ENCODE measurements at places on chromosomes 6 and 20.

GRCh38 chr6:6771224-6771945 is 182.9 kb downstream of the LY86 start:
- no peak for DNase-seq

GRCh38 chr6:46022106-46022948 is 6.7 kb upstream of the CLIC5 start:
- DNase-seq = no peak

DNA sequence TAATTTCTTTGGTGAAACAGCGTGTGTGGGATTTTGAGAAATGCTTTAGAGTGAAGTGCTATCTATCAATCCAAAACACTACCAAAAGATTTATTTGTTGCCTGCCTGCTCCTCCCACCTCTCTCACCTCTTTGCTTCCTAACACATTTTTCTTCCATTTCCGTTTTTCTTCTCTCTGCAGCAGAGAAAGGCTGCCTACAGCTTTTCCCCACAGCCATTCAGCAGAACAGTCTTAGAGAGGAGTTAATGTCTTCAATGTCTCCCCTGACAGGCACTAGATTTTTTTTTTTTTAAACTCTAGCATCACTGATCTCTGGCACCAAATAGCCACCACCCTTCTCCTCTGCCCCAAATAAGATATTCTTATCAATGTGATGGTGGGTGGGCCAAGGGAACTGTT is 327.8 kb upstream of the MAN1A1 start:
- DNase-seq = no peak

DNA sequence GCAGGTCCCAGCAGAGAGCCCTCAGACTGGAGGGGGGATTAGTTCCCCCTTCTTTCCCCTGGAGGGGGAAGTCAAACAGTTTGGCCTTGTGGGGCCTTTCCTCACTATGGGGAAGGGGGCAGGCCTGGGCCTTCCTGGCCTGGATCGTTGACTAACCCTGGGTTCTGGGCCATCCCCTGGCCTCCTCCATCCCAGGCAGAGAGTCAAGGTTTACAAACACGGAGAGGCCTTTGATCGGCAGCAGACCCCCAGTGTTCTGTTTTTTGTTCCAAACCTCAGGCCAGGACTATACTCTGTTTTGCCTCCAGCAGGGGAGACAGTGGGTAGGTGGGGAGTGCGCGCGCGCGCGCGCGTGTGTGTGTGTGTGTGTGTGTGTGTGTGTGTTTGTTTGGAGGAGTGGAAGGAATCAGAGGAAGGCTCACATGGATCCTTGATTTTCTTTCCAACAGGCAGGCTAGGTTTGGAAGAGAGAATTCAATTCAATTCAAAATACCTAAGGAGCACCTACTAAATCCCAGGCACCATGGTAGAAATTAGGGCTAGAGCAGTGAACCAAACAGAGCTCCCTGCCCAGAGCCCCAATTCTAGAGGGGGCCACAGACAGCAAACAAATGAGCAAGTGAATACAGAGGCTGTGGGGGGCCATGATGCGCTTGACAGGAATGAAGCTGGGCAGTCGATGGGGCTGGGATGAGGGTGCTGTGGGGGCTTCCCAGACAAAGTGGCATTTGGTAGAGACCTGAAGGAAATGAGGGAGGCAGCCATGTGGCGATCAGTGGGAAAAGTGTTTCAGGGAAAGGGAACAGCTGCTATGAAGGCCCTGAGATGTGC is 14.8 kb downstream of the TP53RK start:
- no peak for DNase-seq

DNA sequence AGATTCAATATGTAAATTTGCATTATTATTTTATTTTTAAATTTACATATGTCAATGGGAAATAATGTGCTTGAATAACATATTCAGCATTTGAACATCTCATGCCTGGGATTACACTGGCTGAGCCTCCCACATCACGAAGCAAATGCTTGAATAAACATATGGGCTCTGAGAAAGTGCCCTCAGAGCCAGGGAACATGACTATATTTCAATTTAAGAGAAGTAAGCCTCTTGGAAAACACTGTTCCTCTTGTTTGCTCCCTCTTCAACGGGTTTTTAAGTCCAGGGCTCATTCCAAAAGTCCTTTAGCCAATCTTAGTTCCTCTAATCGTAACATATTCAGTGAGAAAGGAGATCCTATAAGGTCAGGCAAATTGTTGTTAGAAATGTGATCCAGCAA is 122.0 kb downstream of the GMPR start:
- no peak for DNase-seq

- no peak for DNase-seq
Observed at GRCh38 chr6:34506718-34507117, 40.8 kb downstream of the PACSIN1 start.

DNA sequence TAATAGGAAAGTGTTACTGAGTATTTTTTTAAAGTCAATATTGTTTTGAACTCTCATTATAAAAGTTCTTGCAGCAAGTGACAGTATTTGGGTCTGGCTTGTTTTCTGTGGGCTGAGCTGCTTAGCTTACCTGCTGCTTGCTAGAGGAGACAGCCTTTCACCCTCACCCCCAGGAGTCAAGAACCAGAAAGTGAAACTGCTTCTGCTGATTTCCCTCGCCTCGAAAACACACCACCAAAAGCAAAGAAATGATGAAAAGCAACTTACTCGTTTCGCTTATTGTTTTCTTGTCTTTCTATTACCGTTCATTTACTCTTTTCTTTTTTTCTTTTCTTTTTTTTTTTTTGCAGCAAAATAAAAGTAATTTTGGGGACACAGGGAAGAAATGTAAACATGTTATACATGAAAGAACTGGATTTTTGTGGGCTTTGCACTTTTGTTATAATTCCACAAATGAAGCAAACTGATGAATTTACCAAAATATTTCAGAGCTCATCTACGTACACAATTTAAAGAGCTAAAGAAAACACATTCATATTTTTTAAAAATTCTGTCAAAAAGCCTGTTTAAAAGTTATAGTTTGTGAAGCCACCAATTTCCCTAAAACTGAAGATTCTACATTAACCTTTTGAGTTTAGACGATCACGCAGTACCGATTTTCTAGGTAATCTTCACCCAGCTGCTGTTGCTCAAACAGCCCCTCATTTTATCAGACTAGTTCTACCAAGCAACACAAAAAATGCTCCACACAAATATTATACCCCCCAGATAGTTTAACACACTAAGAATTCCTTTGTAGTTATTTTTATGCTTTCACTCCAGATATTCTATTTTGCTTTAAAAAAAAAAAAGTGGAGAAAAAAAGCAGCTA is 1.7 kb downstream of the SCML4 start:
- DNase-seq = no peak

GRCh38 chr20:3210346-3210745 is 1.0 kb downstream of the ITPA start:
- no peak for DNase-seq

- DNase-seq = no peak
Observed at GRCh38 chr6:101231606-101232235, 161.8 kb upstream of the GRIK2 start.

- DNase-seq = no peak
Observed at GRCh38 chr20:58229198-58229798, 845 bp upstream of the ANKRD60 start.

- DNase-seq = no peak
Observed at GRCh38 chr20:59782986-59783640, 150.3 kb downstream of the SYCP2 start.

DNA sequence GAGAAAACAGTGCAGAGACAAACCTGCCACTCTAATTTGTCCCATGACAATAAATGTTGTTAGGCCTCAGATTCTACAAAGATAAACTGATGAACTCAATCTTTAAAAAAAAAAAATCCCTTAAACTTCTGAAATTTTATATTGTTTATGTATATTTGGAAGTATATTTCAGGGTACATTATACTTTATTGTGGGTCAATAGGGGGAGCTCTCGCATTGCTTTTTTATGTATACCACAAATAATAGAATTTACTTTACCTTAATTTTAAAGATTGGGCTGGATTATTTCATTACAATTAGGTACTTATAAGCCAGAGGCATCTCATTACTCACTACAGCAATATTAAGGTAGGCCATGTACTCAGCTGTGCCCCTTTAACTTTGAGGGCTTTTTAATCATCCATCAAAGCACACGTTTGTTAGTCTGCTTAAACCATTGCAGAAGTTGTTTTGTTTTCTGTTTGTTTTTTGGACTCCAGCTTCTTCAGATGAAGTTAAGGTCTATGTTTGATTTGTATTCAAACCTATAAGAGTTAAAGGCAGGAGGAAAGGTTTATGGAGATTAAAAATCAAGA is 56.3 kb upstream of the EYA4 start:
- no peak for DNase-seq

- no peak for DNase-seq
Observed at GRCh38 chr6:125962900-125963497, 6.4 kb downstream of the HINT3 start.

DNA sequence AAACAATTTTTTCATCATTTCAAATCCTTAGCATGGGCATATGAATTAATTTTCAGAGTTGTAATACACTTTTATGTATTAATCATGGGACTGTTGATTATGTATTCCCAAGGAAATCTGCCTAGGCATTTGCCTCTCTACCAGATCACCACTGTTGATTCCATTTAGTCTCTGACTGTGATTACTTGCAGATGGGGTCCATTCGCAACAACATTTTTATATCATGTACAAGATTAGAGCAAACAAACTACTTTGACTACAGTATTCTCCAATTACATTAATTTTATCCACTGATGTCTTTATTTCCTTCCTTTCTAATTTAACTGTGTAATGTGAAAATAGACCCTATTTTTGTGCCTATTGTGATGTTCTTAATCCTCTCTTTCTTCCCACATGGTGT is 831.4 kb upstream of the SLC35B3 start:
- no peak for DNase-seq

GRCh38 chr20:17646209-17646960 is 35.7 kb downstream of the RRBP1 start:
- DNase-seq = no peak

DNA sequence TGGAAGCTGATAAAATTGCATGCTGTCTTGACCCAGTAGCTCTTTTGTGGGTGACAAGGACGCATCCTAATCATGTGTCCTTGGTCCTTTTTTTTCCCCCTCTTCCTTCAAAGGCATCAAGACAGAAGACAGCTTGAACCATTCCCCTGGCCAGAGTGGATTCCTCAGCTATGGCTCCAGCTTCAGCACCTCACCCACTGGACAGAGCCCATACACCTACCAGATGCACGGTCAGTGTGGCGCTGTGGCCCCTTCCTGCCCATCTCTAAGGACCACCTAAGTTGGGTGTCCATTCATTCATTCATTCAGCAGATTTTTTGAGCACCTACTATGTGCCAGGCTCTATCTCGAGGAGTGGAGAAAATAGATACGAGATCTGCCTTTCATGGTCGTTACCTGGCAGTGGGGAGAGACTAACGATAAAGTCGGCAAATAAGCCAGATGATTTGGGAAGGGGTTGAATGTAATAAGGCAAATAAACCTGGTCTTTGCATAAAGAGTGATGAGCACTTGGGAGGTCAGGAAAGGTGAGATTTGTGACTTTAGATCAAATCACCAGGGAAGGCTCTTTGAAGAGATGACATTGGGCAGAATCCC is 121.5 kb downstream of the EYA2 start:
- no peak for DNase-seq

DNA sequence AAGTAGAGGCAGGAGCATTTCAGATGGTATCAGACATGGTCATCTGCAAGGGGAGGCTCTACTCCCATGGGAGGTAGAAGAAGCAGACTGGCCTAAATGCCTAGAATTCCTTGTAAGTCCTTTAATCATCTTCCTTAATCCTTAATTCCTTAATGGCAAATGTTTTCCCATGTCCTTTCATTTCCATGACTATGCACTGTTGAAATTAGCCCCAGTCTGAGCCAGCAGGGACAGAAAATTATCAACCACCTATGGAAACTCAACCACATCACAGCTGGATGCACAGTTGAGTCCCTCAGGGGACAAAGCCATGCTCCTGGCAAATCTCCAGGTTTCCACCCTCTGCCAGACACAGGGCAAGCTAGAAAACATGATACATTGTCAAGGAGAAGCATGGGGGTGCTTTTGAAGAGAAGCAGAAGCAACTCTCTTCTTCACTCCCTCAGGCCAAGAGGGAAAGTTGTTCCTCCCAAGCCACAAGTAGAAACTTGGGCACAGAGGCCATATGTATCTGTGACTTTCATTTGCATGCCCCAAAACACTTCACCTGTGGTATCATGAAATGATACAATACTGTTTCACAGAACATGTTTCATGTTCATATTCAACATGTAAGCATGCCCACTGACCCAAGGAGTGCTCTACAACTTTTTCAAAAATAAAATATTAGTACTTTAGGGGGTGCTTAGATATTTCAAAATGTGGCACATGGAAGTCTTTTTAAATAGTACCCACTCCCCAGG is 683.6 kb downstream of the KIF16B start:
- no peak for DNase-seq

GRCh38 chr6:44474643-44475042 is 87.1 kb downstream of the CDC5L start:
- no peak for DNase-seq

DNA sequence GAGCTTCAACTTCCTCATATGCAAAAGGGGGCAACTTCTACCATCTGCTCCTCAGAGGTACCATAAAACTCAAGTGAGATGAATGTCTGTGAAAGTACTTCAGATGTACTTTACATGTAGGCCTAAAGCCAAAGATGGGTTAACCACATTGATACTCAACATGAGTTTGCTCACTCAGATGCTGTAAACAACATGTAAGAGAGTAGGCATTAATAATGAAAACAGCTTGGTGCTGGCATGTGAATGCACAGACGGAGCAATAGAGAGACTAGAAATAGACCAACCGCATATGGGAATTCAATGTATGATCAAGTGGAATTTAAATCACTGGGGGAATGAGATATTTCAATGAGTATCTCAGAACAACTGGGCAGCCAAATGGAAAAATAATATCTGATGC is 143.8 kb upstream of the CDYL start:
- no peak for DNase-seq

DNA sequence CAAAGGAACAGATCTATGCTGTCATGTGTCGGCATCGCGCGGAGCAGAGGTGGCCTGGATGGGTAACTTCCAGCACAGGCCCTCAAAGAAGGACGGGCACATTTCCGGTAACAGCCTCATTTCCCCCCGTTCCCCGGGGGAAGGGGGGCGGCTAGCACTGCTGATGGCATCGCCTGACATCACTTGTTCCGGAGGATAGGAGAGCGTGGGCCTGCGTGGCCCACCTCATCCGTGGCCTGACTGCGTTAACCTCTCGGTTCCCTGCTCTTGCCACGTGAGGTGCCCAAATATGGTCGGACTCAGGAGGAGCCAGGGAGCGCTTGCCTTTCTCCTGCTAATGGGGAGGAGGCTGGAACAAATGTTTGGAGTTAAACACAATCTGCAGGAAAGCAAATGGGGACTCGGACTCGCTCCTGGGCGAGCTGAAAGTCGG is at the start of gene AKAP12:
Gene AKAP12, plus strand, starts transcription at position 365 of the 433 bp plus-strand sequence. CDS start 596 bp downstream, outside the sequence.
- DNase-seq = no peak

- no peak for DNase-seq
Observed at GRCh38 chr20:55668631-55669030, 336.7 kb downstream of the CBLN4 start.
